ENCODE measurements at places on chromosomes 4 and X.
A peak's percentile ranks its signal among the peaks of the same experiment; 100 is the strongest.

DNA sequence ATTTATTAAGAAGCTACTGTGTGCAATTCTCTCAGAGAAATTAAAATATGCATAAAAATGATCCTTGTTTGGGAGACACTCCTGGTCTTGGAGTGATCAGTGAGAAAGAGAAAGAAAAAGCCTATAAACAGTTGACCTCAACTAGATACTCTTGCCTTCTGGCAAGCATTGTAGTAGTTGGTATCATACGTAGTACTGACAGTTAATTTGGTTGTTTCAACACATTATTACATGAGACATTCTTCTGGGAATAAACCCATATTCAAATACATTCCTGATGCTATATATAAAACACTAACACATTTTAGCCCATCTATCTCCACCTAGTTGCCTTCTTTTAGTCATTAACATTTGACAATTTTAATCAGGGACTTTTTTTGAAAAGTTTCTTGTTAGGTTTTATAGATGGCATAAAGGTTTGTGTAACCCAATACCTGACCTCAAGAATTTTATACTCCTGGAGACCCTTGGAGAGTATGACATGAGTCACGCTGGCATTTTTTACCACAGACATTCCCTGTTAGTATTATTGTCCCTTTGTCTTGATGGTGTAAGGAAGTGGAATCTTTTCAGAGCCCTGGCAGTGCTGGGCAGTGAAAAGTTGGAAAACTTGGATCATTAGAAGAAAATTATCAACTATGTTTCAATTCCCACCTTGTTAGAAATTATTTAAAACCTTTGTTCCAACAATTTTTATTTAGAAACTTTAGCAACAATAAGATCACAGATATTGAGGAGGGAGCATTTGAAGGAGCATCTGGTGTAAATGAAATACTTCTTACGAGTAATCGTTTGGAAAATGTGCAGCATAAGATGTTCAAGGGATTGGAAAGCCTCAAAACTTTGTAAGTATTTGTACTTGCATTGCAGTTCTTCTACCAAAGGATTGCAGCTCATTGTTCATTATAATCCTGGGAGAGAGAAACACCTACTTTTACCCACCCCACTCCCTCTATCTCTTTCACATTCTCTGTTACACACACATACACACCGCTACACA, 167.1 kb upstream of the PACRGL start:
- no peak for DNase-seq

DNA sequence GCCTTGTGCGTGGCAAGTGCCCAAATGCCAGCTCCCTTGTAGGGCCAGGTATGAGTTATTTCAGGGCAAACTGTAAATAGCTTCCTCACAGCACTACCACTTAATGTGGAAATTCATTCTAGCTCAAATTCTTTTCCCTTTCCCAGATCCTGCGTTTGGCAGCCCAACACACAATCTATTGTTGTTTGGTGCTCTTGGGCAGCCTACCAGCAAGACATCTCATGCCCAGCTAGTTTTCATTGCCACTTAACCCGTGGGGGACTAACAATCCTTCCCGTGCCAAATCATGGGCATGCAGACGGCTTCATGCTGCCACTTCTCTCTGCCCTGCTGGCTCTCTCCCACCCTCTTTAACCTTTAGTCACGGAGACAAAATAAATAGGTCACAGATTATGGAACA, 454.2 kb downstream of the GRIA2 start:
- DNase-seq, result no peak

GRCh38 chr4:77376788-77377460, 219.9 kb downstream of the CCNG2 start:
- no peak for DNase-seq

- DNase-seq, result peak; percentile 76
These were observed 125.0 kb downstream of the RASGEF1B start for GRCh38 chr4:81346719-81347118.

DNA sequence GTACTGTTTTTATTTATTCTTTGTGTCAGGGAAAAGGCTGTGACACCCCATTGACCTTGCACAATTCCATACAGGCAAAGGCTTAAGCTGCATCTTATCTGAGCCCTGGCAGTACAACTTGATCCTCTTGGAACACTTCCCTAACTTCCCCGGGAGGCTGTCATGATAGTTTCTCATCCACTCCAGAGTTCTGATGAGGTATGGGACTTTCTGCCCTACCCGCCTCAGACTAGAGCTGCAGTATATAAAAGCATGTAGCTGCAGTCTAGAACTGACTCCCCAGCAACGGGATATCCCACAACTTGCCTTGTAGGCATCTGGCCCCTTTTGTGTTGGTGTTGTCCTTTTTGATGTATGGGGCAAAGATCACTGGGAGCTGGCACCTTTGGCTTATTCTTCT, 72.7 kb downstream of the FNIP2 start:
- no peak for DNase-seq

- DNase-seq, result no peak
These were observed 31.7 kb downstream of the PSAPL1 start for GRCh38 chr4:7403001-7403400.

DNA sequence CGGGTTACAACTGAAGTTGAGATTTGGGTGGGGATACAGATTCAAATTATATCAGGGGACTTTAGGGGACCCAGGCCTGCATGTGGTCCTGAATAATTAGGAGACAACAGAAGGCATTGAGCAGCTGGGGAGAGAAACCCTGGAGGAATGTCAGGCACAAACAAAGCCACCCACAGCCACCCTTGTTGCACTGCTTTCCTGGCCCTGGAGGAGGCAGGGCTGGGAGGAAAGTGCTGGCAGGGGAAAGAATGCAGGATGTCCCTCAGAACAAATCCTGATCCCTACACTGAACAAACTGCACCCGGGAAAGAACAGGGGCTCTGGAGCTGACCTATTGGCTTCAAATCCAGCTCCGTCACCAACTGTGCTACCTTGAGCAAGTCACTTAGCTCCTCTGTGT, 214.1 kb upstream of the ATP6AP2 start:
- no peak for DNase-seq

- DNase-seq, result no peak
These were observed 510.4 kb downstream of the ANKRD50 start for GRCh38 chr4:124202099-124202498.

DNA sequence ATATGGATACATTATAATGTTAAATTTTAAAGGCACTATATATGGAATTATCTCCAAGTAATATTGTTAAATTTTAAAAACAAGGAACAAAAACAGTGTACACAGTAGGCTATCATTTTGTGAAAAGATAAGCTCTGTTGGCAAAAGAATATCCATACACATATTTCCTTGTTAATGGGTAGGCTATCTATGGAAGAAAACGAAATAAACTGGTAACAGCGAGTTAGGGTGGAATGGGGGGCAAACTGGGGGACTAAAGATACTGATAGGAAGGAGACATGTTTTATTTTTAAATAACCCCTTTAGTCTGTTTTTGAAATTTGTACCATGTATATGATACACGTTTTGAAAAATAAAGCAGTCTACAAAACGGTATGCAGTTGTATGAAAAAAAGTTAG, 3.6 kb upstream of the TSPAN5 start:
- DNase-seq, result no peak

GRCh38 chr4:125334926-125335325, 20.2 kb downstream of the FAT4 start:
- no peak for DNase-seq

DNA sequence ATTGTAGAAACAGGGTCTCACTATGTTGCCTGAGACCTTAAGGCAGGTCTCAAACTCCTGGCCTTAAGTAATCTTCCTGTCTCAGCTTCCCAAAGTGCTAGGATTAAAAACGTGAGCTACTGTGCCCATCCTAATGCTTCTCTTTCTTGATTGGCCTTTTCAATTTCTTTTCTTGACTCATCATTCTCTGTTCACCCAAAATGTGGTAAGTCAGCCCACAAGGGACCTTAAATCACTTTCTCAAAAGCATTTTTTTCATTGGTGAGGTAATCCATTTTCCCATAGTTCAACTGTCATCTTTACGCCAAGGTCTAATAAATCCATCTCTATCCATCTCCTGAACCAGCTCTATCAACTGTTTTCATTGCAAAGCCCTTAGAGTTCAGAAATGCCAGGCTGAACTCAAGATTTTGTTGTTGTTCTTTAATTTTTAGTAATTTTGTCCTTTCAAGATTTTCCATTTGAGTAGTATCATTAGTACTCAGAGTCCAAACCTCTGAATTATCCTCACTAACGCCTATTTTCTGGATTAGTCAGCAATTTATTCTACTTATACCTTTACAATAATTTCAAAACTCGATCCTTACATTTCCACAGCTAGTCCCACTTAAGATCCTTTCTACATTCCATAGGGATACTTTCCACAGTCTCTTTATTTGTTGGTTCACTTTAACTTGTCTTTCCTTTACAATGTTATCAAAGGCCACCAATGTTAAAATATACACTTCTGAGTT, 528.6 kb downstream of the IL15 start:
- DNase-seq, result no peak

DNA sequence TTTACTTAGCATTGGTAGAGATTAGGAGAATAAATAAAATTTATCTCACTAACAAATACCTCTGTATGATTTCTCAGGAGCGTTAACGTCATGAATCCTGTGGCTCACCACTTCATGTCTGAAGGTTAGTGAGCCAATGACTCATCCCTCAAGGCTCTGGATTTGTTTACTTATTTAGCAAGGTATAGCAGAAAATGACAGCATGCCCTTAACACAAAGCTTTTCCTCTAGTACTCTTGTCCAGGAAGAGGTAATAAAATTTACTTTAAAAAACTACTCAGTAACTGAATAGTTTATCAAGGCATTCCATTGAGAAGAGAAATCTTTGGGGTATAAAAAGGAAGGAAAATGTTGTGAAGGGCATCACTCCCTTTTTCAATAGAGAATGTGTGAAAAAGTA, 823.8 kb downstream of the CCSER1 start:
- no peak for DNase-seq

DNA sequence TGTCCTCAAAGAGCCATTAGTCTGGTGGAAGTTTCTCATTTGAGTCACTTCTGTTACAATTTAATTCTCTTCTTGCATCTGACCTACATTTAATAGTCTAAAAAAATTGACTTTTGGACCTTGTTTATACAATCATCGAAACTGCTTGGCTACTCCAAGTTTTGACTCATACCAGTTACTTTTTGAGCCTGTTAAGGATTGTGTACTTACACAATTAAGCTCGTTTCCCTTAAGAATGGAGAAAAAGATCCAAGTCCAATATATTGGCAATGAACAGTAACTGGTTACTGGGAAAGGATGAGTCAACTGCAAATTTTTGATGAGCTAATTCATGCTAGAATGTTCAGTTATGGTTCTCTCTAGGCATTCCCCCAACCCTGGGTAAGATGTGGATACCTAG, 58.2 kb downstream of the DCX start:
- DNase-seq, result no peak

DNA sequence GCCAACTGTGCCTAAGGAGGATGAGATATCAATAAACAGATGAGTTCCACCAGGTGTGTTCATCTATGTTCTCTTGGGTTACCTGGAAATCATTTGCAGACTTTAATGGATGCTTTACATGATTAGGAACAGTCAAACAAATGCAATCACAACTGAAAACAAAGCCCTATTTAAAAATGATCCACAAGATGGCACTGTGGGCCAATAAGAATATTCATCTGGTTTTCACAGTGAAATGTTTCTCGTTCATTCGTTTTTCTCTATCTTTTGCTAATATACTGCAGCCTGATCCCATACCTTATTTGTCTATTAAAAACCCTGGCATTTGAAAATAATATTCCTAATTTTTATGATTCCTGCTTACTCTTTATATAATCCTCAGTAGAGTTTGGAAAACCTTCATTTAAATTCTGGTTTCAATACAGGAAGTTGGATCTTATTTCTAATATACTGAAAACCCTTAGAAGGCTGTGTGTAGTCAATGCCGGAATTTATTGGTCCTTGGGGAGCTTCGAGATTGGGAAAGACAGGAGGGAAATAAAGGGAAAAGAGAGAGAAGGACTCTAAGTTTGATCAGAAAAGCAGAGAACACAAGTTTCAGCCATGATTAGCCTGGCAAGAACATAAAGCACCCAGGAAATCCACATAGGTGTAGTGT, 63.8 kb upstream of the TAPT1 start:
- peak; percentile 55 for DNase-seq

DNA sequence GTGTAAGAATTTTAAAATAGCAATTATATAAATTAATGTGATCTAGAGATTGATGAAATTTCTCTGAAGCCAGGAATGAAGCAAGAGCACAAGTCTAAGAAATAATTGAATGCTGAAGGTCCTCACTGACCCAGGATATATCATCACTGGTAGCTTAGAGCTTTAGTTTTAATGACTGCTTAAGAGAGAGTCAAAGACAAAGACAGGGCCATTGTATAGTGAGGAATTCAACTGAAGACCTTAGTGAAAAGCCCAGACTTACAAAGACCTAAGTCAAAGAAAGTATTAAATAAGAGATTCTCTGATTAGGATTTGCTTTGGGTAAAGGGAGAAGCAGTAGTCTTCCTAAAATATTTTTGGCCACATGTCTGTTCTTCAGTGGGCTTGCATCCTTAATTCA, 26.0 kb upstream of the IL15 start:
- DNase-seq, result no peak
